ENCODE measurements at places on chromosomes 5 and 9.

DNA sequence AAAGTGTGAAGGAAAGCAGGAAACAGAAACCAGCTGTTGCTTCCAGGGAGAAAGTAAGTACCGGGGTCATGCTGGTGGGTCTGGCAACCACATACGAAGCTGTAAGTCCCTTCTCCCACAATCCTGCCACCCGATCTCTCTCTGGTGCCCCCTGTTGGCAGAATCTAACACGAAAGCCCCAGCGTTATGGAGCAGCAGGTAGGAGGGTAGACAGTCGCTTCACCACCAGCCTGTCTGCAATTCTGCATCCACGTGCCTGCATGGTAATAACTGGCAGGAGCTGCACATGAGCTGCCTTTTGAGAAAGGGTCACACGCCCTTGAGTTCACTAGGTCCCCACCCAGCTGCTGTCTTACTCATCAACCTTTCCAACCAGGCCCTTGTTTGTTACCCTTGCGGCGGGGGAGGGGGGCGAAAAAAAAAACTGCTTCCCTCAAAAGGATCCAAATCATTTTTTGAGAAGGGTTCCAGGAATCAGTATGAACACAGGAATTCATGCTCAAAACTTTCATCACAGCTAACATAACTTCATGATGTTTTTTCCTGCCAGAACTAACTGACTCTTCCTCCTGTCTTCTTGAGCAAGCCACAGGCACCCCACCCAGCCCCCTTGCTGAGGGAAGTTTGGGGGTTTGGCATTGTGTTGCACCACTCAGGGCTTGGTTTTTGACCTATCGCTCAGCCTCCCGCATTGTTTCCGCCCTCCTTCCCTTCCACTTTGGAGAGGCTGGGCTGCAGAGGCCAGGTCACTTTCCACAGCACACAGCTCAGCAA lies 19.6 kb upstream of the TMEM252 start:
- peak; percentile 65 for DNase-seq

DNA sequence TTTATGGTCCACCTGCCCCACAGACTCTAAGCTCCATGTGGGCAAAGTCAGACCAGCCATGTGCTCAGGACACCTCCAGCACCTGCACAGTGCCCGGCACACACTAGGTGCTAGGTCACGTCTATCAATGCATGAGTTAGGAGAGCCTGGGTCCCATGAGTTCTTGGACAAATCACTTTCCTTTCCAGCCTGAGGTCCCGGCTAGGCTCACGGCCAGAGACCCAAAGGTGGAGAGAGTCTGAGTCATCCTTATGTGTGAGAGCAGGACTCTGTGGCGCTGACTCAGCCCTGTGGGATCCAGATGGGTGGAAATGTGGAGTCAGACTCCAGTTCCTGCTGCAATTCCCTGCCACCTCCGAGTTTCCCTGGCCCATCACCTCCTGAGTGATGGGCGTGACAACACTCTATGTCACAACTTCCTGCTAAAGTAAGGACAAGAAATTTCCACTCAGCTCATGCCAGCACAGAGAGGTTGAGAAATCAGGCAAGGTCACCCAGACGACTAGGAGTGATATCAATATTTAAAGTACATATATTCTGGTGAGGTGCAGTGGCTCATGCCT lies 2.5 kb upstream of the ST6GALNAC4 start:
- peak; percentile 47 for DNase-seq

- DNase-seq = no peak
These were observed 74.3 kb downstream of the COL23A1 start for GRCh38 chr5:178515776-178516503.

GRCh38 chr9:8356406-8356805 lies 556.8 kb upstream of the DMAC1 start:
- no peak for DNase-seq

GRCh38 chr9:112020680-112021596 lies 124.3 kb downstream of the UGCG start:
- DNase-seq = no peak

DNA sequence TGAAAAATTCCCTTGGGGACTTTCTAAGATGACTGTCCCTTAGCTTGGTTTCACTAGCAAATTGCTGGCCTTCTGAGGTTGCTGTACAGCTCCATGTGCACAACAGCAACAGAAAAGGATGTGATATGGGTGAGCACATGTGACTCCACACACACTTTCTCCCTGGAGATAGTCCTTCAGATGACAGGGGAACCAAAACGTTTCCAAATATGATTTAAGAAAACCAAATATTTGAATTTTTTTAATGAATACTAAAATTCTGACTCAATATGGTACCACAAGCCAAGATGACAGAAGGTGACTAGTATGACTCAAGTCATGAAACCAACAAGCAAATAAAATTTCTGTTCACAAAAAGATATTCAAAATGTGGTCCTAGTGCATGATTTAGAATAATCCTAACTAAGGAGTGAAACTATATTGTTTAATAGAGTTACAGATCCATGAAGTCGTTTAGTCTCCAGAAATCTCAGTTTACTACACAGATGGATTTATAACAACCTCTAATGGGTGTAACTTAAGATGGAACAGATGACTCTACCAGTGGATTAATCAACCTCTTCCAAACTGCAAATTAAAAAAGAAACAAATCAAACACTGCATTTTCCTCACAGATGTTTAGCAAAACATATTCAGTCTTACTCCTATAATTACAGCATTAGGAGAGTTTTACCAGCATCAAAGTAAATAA lies 144.8 kb upstream of the PIK3R1 start:
- peak; percentile 23 for DNase-seq

DNA sequence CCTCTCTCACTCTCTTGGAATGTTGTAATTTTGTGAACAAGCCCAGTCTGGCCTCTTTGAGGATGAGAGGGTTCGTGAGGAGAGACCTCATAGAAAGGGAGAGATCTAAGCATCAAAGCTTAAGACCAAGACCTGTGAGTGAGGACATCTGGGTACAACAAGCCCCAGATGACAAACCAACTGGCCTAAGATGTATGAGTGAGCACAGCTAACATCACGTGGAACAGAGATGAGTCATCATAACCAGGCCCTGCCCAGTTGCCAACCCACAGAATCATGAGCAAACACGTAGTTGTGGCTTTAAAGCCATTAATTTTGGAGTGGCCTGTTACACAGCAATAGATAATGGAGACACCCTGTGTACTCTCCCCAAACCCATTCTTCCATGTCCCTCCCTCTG lies 439.1 kb upstream of the KIF2A start:
- DNase-seq = peak; percentile 18

DNA sequence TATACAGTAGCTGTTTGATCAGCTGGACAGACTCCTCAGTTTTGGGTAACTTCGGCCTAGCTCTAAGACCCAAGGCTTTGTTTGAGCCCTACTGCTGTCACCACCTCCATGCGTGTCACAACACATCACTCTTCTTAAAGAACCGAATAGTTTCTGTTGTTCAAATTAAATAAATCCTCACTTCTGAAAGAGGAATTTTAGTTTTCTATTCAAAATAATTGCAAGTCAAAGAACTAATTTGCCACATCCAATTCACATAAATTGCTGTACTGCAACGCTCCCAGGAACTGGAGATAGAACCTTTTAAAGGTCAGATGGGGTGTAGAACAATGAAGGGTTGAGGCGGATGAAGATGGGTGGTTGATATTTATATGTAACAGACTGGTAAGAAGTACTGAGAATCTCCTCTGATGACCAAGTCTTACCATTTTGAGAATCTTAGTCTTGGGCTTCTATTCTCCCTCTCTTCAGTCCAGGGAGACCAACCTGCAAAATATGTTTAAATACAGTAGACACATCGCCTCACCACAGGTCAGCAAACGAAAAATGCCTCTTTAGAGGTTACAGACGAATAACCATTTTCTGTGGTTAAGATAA lies 1.6 kb downstream of the NREP start:
- DNase-seq = no peak

GRCh38 chr5:78809444-78809843 lies 160.9 kb upstream of the LHFPL2 start:
- no peak for DNase-seq

DNA sequence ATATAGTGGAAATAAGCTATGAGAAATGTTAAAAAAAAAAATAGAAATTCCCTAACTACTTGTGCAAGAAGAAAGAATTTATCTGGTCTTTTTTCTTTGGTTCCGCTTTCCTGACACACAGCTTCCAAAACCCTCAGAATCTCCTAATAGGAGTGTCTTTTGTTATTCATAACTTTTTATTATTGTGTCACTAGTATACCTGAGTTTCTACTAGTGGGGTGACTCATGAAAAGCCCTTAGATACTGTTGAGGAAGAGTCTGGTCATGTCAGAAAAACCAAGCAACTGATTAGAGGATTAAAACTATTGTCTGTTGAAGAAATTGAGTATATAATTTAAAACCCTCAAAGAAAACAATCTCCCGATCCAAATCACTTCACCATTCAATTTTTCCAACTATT lies 152.8 kb upstream of the IFNE start:
- no peak for DNase-seq

DNA sequence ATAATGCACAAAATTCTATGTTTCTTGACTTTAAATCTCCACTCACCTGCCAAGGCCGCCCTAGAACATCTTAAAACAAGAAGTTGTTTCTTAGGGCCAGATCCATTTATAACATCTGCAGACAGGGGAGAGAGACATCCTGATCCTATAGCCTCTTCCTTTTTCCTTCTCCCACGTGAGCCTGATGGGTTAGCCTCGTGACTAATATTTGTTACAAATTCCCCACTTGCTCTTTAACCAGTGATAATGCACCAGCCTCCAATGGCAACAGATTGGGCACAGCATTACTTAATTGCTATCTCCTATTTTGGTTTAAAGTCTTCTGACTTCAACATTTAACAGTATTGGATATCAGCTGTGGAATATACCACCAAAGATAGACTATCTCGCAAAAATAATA lies 196.5 kb downstream of the GADD45G start:
- no peak for DNase-seq

DNA sequence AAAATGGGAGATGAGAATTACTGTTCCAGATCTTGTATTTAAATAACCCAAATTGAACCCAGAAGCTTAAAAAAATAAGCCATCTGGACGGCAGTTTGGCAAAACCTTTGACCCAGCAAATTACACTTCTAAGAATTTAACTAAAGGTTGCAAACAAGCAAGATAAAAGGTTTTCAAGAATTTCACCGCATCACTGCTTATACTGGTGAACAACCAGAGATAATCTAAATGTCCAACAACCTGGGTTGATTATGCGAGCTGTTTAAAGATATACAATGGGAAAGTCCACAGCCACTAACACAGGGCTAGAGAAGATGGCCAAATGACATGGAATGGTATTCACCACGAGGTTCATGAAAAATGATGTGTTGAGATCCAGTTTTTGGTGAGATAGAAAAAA lies 149.3 kb downstream of the GNAQ start:
- no peak for DNase-seq

GRCh38 chr5:137231540-137231939 lies 267.6 kb downstream of the SPOCK1 start:
- DNase-seq = no peak

- no peak for DNase-seq
These were observed 112.6 kb upstream of the CCDC112 start for GRCh38 chr5:115409094-115409493.

DNA sequence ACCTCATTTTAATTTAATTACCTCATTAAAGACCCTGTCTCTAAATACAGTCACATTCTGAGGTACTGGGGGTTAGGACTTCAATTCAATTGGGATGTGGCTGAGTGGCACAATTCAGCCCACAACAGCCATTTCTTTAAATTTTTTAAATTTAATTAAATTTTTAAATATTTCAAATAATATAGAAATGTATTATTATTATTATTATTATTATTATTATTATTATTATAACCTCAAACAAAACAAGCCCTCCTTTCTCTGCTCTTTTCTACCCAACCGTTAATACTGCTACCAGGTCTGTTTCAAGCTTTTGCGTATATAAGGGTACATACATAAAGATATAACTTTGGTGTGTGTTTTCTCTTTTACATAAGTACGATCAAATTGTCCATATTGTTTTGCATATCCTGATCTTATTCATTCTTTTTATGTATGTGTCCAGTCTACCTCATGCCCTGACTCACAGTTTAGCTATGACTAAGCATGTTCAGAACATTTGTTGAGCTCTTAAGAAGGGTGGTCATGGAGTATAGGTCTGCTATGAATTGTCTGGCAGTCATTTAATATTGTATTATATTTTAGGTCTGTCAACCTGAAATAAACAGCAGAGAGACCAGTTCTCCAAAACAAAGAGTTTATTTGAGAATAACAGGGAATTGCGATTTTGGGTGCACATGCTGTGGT lies 16.1 kb upstream of the RAB14 start:
- no peak for DNase-seq

- DNase-seq = peak; percentile 53
These were observed 215.5 kb downstream of the FSTL4 start for GRCh38 chr5:133396814-133397213.

- DNase-seq = no peak
These were observed 219.1 kb downstream of the NDUFS4 start for GRCh38 chr5:53779541-53779981.

DNA sequence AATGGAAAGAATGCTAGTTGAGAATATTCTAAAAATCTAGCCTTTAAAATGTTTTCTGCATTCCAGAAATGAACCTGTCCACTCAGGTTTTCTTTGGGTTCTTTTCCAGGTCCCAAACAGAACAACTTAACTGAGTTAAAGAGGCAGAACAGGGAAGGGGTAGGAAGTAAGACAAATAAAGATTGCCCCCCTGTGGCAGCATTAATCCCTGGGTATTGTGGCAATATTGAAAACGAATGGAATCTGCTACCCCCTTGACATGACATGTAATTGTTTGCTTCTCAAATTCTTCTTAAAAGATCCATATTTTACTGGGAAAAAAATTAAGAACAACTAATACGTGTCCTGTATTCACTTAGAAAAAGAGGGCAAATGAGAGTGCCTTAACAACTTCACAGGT lies 9.3 kb upstream of the RBM22 start:
- peak; percentile 8 for DNase-seq

DNA sequence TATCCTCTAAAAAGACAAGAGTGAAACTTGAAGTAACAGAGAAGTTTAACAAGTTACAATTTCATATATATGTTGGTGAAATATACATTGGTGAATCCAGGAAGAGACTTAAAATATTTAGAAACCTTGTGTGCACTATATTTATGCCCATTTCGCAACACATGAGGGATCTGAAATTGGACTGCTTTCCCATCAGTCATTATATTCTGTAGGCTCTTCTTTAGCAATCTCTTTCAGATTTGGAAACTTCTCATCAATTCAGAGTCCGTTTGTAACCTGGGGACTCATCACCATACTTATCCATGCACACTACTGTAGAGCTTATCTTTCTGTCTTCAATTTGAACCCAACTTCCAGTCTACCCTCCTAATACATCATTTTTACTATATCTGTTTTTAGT lies 2.1 kb downstream of the ITGA1 start:
- DNase-seq = no peak

GRCh38 chr5:23451156-23451555 lies 56.3 kb upstream of the PRDM9 start:
- DNase-seq = no peak

Data from activated CD8-positive, alpha-beta T cell treated with anti-CD3 and anti-CD28 coated beads for 36 hours (primary cell).